ENCODE measurements at places on chromosomes 11 and 22.

DNA sequence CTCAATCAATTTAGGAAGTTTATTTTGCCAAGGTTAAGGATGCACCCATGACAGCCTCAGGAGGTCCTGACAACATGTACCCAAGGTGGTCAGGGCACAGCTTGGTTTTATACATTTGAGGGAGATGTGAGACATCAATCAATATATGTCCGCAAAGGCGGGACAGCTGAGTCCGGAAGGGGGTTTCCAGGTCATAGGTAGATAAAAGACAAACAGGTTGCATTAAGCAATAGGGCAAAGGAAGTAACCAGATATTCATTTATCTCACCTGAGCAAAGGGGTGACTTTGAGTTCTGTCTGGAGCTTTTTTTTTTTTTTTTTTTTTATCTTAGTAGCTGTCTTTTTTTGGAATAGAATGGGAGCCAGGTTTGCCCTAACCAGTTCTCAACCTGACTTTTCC, 2.0 kb upstream of the TRIM34 start:
- DNase-seq = no peak

DNA sequence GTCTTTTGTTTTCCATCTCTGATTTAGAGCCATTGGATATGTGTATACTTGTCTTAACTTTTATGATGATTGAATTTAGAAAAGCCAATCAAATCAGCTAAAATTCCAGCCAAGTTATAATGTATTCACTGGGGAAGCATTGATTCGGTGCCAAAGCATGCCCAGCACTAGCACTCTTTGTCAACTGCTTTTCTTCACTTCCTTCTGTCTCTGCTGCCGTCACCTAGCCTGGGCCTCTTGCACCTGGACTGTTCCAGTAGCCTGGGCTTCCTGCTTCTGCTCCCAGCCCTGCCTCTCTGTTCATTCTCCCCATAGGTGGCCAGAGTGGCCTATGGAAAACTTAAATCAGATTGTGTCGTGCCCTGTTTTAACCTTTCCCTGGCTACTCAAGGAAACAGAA, 80.7 kb downstream of the NAV2 start:
- no peak for DNase-seq

- no peak for DNase-seq
Measured at GRCh38 chr22:41862160-41862529, 29.2 kb downstream of the SREBF2 start.

DNA sequence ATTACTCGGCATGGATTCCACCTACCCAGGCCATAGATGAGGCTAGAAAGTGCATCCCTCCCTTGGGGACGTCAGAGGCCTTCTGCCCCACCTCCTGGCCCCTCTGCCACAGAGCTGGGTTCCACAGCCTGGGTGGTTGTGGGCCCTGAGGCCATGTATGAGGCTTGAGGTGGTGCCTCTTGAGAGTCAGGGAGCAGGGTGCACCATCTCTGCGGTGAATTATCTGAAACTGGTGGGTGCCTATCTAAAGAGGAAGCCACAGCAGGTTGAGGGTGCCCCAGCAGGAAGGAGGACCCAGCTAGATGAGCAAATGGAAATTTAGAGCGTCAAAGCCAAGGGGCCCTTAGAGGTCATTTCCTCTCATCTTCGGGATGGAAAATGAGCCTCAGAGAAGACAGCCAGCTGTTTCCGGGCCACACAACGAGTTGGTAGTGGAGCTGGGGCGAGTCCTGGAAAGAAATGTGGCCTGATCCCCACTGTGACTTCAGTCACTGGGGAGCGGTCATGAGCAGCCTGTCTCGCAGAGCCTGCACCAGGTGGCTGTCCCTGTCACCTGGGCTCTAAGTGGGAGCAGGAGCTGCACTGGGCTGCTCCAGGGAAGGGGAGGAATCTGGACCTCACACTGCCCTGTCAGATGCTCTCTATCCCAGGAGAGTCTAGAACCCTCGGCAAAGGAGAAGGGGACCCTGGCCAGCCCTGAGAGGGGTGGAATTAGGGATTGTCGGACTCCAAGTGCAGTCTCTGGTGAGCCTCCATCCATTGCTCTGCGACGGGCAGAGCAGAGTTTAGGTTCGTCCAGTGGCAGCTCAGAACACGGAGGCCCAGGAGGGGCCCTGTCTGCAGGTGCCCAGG, 7.3 kb downstream of the ADORA2A start:
- no peak for DNase-seq

DNA sequence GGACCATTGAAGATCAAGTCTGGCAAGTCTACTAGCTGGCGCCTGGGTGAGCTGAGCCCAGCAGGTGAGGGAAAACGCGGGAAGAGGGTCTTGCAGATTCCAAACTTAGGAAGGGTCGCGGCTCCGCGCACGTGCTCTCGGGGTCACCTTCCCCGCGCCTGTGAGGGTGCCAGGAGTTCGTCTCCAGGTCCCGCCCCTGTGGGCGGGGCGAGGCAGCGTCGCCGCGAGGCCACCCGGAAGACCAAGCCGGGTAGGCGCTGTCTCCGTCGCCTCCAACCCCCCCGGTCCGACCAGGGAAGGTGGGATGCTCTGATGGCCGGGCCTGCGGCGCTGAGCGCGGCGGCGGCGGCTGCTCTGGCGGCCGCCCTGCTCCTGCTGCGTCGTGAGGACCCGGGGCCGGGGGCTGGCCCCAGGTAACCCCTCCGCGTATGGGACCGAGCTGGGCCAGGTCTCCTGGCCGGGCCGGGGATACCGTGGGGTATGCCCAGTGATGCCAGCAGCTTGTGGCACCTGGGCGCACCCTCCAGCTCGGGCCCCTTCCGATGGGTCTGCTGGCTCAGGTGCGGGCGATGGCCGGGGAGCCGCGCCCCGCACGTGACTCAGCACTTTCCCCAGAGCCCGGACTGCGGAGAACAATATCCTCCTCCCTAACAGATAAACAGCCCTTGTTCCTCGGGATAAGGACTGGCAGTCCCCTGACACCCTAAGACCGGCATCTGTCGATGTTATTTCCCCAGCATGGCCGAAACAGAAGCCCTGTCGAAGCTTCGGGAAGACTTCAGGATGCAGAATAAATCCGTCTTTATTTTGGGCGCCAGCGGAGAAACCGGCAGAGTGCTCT, at the start of gene HTATIP2:
Gene HTATIP2, plus strand, starts transcription at position 215 of the 841 bp plus-strand sequence. Its CDS starts 524 bp downstream, at position 739.
- DNase-seq = no peak

- DNase-seq = no peak
Measured at GRCh38 chr11:126583101-126583500, 227.6 kb downstream of the ST3GAL4 start.

- DNase-seq = no peak
Measured at GRCh38 chr22:23718371-23719165, 27.8 kb downstream of the RGL4 start.

- DNase-seq = no peak
Measured at GRCh38 chr11:134904103-134904790, 492.2 kb upstream of the B3GAT1 start.

GRCh38 chr11:118005224-118006152, 19.3 kb downstream of the IL10RA start:
- no peak for DNase-seq

Data from NCI-H1048 (cell line).